ENCODE measurements at places on chromosomes 12 and 14.

- DNase-seq: no peak
These were observed 62.8 kb upstream of the NAV3 start for GRCh38 chr12:77767756-77768343.

DNA sequence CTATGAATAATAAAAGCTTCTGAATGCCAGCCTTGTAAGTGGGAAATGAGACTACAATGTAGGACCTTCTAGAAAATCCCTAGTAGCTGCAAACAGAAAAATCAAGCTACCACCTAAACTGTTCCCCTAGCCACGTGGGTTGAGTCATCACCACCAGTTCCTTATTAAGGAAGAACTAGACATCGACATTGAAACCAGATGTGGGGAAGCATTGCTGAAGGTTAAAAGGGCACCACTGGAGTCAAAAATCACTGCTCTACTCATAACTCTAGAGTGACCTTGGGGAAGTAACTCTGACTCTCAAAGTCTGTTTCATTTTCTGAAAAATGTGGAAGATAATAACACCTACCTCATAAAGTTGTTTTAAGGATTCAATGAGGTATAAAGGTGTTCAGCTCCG, 9.4 kb upstream of the CNIH1 start:
- DNase-seq: no peak

DNA sequence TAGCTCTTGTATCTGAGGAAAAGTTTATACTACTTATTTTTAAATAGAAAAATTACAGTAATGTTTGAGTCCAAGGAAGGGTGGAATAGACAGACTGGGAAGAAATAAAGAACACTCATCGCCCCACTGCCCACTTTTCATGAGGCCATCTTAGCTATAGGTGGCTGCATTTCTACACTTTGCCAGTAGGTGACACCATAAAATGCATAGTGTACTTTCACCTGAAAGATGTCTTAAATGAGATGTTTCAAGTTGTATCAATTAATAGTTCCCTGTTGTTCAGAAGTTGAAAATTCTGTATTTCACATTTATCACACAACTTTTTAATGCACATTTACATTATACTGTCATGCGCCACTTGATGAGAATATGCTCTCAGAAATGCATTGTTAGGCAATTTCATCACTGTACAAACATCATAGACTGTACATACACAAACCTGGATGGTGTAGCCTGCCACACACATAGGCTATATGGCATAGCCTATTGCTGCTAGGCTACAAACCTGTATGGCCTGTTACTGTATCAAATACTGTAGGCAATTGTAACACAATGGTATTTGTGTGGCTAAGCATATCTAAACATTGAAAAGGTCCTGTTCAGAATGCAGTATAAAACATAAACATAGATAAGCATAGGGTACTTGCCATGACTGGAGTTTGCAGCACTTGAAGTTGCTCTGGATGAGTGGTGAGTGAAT, 27.6 kb downstream of the PMCH start:
- no peak for DNase-seq

- DNase-seq: no peak
These were observed 4.0 kb downstream of the VPS37B start for GRCh38 chr12:122891661-122892525.
